ENCODE measurements at places on chromosomes 7 and 10.

DNA sequence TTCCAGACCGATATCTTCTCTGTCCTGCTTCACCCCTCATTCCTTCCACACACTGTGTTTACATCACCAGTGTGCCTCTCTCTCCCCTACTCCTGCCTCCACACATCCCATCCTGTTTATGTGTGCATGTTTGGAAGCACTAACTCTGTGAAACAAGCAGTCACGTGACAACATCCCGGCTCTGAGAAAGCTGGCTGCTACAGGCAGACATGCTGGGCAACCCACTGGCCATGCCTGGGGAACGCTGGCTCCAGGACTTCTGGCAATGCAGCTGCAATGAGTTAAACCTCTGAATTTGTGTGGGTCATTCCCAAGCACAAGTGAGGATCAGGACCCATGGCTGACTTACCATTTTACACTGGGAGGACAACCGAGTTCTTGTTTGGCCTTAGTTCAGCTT lies 74.0 kb downstream of the WNT2 start:
- no peak for DNase-seq

DNA sequence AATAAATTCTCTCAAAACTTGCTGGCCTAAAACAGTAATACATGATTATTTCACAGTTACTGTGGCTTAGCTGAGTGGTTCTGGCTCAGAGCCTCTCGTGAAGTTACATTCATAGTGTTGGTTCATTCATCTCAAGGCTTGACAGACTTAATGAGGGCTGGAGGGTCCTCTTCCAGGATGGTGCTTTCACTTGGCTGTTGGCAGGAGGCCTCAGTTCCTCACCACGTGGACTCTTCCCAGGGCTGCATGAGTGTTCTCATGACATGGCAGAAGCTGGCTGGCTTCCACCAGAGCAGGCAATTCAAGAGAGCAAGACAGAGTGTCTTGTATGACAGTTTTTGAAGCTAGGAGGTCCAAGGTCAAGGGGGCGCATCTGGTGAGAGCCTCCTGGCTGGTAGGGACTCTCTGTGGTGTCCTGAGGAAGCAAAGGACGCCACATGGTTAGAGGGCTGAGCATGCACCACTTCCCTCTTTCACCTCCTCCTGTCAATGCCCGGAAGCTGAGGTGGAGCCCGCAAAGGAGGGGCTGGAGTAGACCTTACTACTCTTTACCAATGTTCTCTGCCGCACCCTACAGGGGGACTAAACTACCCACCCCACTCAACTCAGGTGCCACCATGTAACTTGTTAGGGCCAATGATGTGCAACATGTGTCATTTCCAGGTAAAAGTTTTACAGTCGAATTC lies 58.2 kb upstream of the YAE1 start:
- DNase-seq = peak; percentile 15

DNA sequence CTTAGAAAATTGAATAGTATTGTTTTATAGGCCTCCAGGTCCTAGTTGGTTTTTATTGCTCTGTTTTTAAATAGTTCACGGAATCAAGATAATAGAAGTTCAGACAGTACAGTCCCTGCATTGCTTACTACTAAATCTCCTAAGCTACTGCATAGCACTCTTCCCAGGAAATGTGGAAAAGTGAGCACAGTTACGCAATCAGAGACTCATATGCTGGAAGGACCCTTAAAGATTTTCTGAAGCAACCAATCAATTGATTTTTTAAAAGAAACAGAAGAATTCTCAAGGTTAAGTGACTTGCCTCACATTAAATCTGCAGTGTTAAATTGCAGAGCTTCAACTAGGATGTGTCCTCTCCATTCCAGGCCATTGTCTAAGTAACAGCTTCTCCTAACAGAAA lies 23.1 kb upstream of the DIP2C start:
- DNase-seq = no peak

GRCh38 chr10:18104223-18104872 lies 35.9 kb upstream of the CACNB2 start:
- DNase-seq = peak; percentile 28

DNA sequence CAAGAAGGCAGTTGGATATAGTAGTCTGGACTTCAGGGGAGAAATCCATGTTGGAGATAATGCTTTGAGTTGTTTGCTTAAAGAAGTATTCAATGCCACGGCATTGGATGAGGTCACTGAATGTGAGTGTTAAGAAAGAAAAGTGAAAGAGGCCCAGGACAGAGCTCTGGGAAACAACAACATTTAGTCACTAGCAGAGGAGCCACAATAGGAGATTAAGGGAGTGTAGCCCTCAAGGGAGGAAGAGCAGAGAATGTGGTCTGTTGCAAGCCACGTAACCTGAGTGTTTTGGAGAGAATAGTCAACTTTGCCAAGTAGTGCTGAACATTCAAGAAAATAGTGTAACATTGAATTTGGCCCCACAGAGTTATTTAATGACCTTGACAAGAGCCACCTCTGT lies 114.7 kb downstream of the MYO3A start:
- no peak for DNase-seq

DNA sequence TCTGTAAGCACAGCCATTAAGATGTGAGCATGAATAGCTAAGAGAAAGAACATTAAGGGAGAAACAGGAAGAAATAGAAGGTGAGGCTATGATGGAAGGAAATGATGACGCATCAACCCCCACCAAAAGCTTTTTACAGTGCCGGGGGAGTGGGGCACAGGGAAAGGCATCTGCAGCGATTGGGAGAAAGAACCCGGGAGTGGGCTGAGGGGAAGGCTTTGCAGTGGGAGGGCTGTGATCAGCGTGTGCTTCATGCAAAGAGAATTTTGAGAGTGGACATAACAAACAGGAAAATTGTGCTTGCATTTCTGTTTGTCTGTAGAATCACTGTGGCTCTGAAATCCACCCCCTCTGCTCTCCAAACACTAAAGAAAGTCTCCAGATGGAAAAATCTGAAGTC lies 250.8 kb downstream of the KCNMA1 start:
- no peak for DNase-seq

- DNase-seq = no peak
Measured at GRCh38 chr7:40303996-40304395, 169.2 kb downstream of the SUGCT start.

DNA sequence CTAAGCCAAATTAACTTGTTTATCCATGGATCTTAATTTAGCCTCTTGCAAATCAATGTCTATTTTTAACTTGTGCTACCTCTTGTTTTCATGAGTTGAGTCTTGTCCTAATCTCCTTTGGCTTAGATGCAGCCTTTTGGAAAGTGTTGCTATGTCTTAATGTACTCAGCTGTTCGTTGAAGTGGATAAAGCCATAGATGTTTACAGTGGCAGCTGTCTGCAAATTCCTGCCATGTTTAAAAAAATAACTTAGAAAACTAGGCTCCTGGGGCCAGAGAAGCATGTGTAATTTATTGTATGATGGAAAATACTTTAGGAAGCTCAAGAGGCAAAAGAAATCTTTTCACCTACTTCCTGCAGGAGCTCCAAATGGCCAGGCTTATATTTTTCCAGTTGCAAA lies 253.1 kb upstream of the RHOBTB1 start:
- DNase-seq = no peak

GRCh38 chr7:64320547-64321513 lies 7.1 kb downstream of the ZNF736 start:
- no peak for DNase-seq

GRCh38 chr7:119696336-119696735 lies 576.6 kb upstream of the KCND2 start:
- no peak for DNase-seq

DNA sequence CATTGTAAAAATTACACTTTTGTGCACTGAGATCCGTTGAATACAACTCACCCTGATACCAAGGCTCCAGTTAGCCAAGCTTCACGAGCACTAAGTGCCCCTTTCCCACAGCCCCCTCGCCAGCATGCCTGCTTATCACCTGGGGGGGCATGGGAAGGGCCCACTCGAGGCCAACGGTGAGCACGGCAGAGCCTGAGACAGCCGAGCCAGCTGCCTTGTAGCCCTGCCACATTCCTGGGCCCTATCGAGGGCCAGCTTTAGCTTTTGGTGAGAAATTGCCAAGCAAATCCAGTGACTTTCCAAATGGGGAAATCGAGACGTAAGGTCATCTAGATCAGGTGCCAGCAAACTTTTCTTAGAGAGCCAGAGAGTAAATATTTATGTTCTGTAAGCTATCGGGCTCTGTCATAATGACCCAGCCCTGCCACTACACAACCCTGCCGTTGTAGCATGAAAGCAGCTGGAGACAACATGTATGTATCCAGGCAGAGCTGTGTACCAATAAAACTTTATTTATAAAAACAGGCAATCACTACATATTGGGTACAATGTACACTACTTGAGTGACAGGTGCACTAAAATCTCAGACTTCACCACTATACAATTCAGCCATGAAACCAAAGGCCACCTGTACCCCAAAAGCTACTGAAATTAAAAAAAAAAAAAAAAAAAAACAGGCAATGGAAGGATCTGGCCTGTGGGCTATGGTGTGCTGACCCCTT lies 83.6 kb downstream of the FAM53B start:
- no peak for DNase-seq

GRCh38 chr10:6746782-6747181 lies 166.7 kb upstream of the PRKCQ start:
- DNase-seq = no peak

DNA sequence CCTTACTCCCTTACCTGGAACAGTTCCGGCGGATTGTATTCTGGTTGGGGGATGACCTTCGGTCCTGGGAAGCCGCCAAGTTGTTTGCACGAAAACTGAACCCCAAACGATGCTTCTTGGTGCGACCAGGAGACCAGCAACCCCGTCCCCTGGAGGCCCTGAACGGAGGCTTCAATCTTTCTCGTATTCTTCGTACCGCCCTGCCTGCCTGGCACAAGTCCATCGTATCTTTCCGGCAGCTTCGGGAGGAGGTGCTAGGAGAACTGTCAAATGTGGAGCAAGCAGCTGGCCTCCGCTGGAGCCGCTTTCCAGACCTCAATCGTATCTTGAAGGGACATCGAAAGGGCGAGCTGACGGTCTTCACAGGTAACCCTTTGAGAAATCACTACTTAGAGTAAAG lies 1.7 kb downstream of the TWNK start:
- no peak for DNase-seq

DNA sequence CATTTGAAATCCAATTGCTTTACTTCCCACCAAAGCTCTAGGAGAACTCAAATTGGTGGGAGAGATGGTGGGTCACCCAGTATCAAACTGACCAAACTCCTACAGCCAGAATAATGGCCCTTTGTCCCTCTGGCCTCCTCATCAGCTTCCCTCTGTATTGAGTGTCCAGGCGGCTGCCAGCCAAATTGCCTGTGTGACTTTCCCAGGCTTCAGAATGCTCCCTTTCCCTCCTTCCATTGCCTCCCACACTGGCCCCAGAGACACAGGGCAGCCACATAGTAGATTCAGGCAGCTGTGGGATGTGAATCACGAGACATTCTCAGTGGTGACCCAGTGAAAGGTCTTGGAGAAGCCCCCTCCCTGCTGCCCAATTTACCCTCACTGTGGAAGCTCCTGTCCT lies 12.7 kb upstream of the VDAC2 start:
- DNase-seq = no peak

DNA sequence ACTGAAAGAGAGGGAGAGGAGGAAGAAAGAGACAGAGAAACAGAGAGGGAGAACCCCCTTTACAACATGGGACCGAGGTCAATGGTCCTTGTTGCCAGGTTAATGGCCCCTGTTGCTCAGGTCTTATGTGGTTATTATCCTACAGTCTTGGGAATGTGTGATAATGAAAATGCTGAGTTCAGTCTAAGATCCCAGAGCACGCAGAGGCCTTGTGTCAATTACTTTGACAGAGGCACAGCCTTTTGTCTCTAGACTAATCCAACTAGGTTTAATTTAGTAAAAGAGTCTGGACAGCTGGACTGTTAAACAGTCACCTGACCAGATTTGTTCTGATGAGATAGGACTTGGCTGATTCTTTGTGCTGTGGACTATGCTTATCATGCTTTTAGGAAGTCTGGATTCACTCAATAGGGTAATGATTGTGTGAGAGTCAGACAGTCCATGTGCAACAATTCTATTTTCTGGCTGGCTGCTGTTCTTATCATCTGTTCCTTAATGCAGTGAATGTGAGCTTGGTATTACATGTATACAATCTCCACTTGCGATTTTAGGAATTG lies 157.4 kb upstream of the MAGI2 start:
- no peak for DNase-seq

DNA sequence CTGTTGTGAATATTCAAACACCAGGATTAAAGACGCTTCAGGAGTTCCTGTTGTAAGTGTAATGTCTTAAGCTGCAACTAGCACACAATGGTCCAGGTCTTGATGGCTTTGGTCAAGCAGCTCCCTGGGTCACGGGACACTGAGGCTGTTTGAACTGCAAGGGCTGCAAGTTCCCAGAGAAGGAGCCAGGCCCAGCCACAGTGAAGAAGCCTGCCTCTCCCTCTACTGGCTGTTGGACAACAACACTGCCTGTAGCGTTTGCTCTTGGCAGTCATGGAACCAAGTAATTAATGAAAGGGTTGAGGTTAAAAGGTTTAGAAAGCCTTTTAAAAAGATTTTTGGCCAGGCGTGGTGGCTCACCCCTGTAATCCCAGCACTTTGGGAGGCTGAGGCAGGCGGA lies 31.9 kb upstream of the GUSB start:
- no peak for DNase-seq

- DNase-seq = no peak
Measured at GRCh38 chr7:82669141-82669540, 225.6 kb upstream of the CACNA2D1 start.

DNA sequence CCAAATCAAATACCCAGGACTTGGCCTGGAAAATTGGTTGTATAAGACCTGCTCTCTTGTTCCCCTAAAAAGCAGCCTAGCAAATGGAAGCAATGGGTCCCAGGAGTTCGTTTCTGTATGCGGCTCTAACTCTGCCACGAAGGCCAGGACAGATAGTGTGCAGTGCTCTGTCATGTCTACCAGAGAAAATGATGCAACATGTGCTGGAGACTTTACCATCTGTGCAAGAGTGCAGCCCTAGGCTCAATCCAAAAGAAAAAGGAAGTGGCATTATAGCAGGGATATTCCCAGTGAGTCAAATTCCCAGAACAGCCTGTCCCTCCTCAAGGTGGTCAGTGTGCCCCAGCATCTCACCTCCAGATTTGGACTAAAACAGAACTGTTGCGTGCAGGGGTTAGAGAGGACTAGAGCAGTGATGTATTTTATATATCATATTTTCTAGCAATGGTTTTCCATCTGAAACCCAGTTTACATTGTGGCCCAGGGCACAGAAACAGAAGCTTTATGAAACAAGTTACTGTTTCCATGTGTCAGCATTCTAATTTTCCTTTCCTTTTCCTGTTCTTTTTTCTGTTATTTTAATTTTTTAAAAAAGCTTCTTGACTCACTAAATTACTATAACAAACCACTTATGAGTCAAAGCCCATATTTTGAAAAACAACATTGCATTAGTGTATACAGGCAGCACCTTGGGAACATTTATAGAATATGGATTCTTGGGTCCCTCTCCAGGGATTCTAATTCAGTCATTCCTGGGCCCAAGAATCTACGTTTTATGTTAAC lies 311.2 kb downstream of the RNLS start:
- DNase-seq = no peak

Data from GM10248 (cell line).